ENCODE measurements at places on chromosomes 1 and 21.

- DNase-seq = no peak
These were observed 270.7 kb downstream of the KAZN start for GRCh38 chr1:14869187-14869586.

- no peak for DNase-seq
These were observed 136.1 kb upstream of the USH2A start for GRCh38 chr1:216559359-216559758.

DNA sequence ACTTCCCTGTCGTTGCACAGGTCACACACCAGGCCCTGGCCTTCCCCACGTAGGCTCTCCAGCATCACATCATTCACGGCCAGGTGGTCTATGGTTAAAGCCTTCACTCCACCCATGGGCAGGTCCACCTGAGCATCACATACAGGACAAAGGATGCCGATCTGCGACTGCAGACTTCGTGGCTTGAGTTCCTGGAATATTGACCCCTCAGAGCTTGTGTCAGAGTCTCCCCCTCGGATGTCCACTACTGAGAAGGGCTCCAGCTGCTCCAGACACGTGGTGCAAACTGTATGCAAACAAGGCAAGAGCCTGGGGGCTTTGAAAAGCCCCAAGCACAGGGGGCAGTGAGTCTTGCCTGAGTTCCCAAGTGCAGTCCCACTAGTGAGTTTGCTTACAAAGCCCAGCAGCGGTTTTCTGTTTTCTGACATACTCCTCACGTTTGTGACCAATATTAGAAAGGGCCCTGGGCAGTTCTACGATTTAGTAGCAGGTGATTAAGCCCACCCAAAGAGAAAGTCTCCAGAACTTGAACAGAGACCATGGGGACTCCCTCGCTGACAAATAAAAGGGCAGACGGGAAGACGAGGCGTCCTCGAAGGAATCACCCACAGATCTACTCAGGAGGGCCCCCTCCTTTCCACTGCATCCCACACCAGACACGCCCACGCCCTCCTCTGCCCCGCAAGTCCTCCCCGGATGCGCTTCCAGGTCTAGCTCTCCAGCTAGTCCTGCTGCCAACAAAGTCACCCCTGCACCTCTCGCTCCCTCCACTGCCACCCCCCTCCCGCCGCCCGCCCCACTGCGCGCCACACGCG lies 568 bp downstream of the TRIM45 start:
- DNase-seq = no peak

GRCh38 chr1:93658188-93658587 lies 23.4 kb downstream of the BCAR3 start:
- no peak for DNase-seq

DNA sequence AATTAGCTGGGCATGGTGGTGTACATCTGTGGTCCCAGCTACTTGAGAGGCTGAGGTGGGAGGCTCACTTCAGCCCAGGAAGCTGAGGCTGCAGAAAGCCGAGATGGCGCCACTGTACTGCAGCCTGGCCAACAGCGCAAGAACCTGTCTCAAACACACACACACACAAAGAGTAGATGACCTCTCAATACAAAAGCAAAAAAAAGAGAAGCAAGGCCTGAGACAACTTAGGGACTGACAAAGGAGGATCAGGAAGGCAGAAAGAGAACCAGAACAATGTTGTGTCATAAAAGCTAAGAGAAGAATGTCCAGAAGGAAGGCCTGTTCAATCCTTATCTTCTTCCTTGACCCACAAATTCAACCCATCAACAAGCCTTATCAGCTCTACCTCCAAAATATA lies 18.5 kb downstream of the WASF2 start:
- DNase-seq = no peak

DNA sequence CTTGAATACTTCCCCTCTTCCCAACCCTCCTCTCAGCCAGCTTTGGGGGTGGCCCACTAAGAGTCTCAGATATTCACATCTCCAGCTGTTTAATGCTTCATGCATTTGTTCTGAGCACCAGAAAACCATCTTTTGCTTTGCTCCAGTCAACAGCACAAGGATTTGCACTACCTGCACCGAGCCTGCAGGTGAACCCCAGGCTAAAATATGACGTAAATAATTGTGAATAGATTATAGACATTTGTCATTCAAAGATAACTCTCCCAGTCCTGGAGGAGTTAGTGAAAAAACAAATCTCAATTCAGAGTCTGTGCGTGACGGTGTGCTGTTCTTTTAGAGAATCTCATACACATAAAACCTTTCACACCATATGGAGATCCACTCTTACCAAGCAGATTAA lies 7.4 kb downstream of the CD247 start:
- no peak for DNase-seq

GRCh38 chr1:8077120-8077573 lies 51.0 kb upstream of the ERRFI1 start:
- peak; percentile 99 for DNase-seq

GRCh38 chr1:27132147-27132546 lies 22.8 kb downstream of the SLC9A1 start:
- no peak for DNase-seq

GRCh38 chr1:21763236-21763635 lies 19.7 kb downstream of the USP48 start:
- no peak for DNase-seq

GRCh38 chr21:38663282-38663681 lies 142.4 kb upstream of the ETS2 start:
- no peak for DNase-seq

- no peak for DNase-seq
These were observed 4.9 kb downstream of the RAB25 start for GRCh38 chr1:156065871-156066270.

DNA sequence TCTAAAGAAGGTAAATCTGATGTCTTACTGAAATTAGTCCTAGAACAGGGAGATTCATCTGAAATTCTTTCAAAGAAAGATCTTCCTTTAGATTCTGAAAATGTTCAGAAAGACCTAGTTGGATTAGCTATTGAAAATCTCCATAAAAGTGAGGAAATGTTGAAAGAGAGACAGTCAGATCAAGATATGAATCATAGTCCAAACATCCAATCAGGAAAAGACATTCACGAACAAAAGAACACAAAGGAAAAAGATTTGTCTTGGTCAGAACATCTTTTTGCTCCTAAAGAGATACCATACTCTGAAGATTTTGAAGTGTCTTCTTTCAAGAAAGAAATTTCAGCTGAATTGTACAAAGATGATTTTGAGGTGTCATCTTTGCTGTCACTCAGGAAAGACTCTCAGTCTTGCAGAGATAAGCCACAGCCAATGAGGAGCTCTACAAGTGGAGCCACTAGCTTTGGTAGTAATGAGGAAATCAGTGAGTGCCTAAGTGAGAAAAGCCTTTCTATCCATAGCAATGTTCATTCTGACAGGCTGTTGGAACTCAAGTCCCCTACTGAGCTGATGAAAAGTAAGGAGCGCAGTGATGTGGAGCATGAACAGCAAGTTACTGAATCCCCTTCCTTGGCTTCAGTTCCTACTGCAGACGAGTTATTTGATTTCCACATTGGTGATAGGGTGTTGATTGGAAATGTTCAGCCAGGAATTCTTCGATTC lies 61.6 kb upstream of the QSOX1 start:
- DNase-seq = no peak

- no peak for DNase-seq
These were observed 882 bp downstream of the VPS13D start for GRCh38 chr1:12230549-12231275.

GRCh38 chr1:119670898-119671297 lies 22.8 kb upstream of the ZNF697 start:
- no peak for DNase-seq

GRCh38 chr1:205266611-205267305 lies 39.0 kb downstream of the TMCC2 start:
- DNase-seq = no peak

DNA sequence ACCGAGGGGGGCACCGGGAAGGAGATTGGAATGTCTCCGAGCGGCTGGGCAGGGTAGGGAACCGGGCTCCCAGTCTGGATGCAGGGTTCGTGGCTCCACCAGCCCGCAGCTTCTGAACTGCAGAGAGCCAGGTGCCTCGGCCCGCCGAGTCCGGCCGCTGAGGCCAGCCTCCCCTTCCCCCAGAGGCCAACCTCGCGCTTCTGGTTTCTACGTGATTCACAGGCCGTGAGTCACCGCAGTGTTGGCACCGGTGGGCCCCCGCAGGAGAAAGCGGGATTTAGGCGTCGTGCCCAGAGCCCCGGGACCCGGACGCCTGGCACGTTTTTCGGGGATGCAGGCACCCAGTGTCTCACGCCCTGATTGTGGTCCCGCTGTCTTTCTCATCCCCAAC lies 458 bp downstream of the CRABP2 start:
- no peak for DNase-seq

GRCh38 chr1:2534687-2535441 lies 4.8 kb upstream of the HES5 start:
- DNase-seq = peak; percentile 45

DNA sequence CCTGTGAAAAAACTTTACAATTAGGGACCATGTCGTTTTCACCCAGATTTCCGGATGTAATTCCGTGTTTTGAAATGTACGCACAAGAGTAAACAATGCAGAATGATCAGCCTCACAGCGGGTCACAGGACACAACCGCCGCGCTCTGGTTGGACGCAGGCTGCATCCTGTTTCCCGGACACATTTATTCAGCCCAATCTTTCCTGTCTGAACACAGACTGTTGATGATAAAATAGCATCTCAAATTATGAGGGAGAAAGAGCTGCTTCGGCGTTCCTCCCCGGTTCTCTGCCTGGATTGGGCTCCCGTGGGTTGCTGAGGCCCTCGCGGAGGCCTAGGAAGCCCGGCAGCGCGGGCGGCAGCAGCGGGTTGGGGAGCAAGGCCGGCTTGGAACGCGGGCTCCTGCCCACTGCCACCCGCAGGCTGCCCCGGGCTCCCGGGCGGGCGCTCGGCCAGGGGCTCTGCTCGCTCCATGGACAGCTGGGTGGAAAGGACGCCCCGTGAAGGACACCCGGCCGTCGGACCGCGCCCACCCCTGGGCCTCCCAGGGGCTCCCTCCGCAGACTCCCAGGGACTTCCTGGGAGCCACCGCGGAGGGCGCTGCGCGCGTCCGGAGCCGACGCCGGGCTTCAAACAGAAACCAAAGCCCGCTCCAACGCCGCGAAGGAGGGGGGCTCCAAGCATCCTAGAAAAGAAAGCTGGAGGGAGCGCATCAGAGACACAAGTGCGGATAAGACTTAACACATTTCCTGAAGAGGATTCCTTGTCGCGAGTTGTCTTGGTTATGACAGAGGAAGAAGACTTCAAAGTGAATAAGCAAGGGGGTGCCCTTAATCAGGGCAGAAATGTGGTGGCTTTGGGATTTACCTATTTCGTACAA lies 122.3 kb downstream of the ESRRG start:
- DNase-seq = no peak

DNA sequence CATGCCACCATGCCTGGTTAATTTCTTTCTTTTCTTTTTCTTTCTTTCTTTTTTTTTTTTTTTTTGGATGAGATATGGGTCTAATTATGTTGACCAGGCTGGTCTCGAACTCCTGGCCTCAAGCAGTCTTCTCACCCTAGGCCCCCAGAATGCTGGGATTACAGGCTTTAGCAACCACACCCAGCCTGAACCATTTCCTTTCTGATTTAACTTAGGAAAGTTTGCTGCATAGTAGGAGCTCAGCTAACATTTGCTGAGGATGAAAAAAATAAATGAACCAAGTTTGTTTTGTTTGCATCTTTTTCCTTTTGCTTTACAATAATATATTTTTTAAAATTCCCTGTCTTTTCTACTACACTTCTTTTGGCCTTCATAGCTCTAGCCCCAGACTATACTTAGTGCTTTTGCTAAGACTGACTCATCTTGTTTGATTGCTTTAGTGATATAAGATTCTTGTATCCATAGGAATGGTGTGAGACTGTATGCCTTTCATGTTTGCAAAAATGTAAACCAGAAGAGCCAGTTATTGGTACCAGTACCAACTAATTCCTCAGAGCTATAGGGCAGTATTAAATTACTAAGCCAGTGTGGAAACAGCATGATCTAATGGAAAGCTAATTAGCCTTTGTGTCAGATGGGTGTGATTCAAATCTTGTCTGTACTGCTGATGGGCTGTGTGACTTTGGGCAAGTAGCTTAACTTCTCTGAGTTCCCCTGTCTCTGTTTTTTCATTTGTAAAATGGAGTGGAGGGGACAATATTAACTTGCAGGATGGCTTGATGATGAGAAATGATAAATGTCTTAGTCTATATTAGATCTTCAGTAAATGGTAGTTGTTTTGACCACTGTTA lies 66.9 kb downstream of the NFIA start:
- DNase-seq = no peak

DNA sequence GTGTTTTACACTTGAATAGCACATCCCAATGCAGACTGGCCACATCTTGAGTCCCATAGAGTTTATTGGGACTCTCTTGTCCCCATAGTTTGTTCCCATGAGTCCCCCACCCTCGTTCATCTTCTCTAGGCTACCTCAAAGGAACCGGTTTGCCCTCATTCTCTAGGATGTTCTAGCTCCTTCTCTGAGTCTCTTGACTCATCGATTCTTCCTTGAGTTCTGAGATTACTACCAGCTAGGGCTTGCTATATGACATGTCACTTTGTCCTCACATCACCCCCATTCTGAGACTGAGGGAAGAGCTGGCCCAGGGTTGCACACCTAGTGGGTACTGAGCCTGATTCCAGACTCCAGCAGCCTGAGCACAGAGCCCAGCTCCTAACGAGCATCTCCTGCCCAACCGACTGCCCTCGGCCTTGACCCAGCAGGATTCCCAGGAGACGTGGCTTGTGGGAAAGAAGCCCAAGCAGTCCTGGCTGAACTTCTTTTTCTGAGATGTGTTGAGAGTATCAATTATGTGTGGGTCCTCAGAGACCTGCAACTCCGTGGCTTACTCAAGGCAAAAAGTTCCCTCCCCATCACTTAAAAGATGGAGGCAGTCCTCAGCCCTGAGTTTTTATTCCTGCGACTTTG lies 42.0 kb downstream of the TMEM51 start:
- DNase-seq = no peak

DNA sequence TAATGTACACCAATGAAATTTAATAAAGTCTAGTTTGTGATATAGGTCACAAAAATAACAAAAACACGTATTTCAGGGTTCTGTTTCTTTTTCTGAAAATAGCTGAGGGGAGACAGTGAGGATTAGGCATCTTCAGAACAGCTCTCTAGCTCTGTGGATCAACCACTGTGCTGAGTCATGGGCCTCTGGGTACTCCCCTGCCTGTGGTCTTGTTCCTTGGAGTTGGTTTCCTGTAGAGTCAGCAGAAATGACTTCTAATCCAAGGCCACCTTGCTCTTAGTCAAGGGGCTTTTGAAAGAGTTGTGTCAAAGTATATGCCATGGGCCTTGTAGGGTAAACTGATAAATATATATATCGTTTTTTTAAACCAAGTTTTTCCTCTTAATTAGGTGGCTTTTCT lies 141.8 kb upstream of the ZRANB2 start:
- DNase-seq = no peak

GRCh38 chr1:183609759-183610452 lies 19.6 kb upstream of the NCF2 start:
- DNase-seq = no peak
